ENCODE measurements at places on chromosomes 4 and X.

DNA sequence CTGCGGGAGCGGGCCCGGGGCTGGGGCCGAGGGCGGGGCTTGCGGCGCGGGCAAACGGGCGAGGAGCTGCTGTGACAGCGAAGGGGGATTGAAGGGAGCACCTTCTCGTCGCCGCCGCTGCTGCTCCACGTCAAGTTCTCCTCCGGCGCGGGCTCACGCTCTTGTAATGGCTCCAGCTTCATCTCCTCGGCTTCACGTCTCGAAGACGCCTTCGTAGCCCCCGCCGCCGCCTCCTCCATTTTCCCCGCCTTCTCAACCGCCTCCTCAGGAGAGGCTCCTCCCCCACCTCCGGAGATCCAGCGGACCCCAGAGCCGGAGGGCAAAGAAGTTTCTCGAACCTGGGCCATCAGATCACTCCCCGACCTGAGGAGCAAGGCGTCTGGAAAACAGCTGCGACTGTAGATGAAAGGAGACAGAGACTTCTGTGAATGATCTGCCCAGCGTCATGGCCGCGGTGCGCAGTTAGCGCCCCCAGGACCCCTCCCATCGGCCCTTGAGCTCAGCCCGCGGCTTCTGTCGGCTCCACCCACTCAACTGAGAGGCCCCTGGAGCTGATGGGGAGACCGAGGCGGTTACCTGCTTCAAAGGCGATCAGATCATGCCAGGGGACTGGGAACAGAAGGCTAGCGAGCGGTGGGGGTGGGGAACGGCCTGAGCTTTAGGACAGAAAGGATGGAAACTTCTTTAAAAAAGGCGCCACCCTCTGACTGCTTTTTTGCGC, 895 bp downstream of the USP51 start:
- no peak for DNase-seq

DNA sequence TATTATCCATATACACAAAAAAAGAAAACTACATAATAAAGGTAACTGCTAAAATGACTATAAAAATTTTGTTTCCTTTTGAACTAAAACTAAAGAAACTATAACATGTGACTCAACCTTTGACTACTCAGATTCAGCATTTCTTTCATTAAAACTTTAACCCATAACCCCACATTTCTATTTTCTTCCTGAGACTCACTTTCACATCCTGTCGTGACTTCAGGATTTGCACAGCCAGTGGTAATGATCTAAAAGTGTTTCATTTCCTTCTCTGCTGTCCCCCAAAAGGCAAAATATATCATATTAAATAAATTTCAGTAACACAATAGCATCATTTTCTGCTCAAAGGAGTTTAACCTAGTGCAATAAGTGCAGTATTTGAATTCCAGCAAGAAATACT, 1022.4 kb upstream of the DIAPH2 start:
- DNase-seq = no peak

DNA sequence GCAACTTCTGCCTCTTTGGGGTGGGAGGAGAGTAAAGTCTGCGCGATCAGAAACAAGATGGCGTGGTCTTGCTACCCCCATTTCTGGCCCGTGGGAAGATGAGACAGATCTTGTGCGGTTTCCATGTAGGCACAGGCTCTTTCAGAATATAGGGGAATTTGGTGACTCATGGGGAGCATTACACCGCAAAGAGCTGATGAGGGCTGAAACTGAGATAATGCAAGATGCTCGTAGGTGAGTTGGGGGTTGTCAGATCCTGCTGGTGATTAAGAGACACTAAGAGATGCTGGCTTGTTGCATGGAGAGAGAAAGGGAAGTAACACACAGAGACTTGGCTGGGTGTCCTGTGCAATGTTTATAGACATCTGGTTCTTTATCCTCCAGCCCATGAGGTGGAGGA, 1.5 kb downstream of the EVC start:
- DNase-seq = no peak

DNA sequence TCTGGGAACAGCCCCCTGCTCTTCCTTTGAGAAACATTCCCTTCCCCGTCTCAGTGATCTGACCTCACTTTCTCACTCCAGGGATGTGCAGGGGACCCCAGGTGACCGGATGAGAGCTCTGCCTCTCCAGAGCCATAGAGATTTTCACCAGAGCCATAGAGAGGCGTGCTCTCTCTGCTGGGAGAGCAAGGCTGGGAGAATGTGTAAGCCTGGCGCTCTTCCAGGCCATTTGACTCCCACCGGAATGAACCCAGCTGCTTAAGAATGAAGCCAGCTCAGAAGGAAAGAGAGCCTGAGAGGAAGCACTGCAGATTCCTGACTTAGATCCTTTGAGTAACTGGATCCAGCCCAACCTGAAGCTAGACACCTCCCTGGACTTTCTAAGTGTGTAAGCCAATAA, 106.4 kb downstream of the DHX15 start:
- no peak for DNase-seq

- DNase-seq = no peak
Measured at GRCh38 chr4:82247171-82247570, 126.6 kb downstream of the HNRNPD start.

DNA sequence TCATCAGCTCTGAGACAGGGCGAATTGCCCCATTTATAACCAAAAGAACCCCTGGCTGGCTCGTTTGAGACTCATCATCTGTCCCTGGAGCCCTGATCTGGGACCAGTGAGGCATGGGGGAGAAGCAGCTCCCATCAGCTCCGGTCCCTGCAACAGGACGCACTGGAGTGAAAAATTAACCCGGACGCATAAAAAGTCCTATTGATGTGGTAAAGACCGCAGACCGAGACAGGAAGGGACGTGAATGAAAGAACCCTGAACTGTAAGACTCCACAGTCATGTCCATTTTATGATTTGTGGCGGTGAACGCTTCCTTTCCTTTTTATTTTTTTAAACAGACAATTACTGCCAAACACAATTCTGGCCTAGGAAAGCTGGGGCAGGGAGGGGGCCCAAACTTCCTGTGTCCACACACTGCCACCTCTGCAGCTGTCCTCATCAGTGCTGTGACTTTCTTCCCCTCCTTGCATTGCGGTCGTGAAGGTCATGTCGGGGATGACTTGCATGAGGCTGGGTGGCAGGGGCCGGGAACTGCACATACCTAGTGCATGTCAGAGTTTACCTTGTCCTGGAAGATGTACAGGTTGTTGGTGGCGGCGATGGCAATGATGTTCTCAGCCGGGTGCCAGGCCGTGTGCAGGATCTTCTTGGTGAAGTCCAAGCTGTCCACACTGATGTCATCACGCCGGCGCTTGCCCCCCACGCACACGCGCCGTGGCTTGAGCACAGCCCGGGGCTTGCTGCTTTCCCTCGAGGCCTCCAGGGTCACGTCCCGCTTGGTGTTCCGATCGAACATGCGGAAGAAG, 53.3 kb downstream of the WFS1 start:
- DNase-seq = no peak

GRCh38 chr4:150278206-150278605, 200.0 kb downstream of the DCLK2 start:
- DNase-seq = no peak

- DNase-seq = no peak
Measured at GRCh38 chr4:113645771-113646441, 115.6 kb downstream of the CAMK2D start.

GRCh38 chr4:140296335-140297220, 76.9 kb upstream of the SCOC start:
- DNase-seq = no peak

GRCh38 chr4:180610324-180610723, 1632.9 kb upstream of the TENM3 start:
- no peak for DNase-seq

- no peak for DNase-seq
Measured at GRCh38 chr4:14434916-14435315, 567.4 kb upstream of the CPEB2 start.

DNA sequence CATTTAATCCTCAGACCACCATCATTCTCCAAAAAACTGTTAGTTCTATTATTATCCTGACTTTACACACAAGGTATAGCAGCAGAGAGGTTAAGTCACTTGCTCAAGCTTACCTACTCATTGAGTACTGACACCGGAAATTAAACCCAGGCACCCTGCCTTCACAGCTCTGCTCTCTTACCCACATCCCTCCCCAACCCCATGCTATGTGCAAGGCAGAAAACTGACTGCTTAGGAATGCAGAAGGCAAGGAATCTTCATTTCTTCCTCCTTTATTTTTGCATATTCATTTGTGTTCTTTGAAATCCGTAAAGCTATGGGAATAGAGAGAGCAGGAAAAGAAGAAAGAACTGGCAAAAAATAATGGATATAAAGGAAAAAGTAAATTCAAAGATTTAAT, 261.8 kb downstream of the PAPSS1 start:
- DNase-seq = no peak

GRCh38 chrX:78922754-78923153, 22.4 kb upstream of the P2RY10 start:
- DNase-seq = no peak

- no peak for DNase-seq
Measured at GRCh38 chrX:14864631-14865030, 8.2 kb downstream of the FANCB start.

DNA sequence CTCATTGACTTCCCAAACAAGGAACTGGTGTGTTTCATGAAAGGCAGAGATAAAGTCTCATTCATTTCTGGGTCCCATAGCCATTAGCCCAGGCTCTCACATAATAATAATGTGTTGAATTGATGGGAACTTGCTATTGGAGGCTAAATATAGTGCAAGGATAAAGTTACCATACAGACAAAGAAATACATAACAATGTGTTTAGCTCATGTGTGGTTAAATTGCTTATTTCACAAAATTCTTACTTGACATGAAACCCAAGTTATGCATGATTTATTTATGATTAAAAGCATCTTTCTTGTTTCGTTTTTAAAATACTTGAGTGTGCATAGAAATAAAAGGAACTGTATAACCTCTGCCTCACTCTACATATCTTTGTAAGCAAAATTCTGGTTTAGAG, 37.3 kb upstream of the LPAR4 start:
- DNase-seq = no peak

DNA sequence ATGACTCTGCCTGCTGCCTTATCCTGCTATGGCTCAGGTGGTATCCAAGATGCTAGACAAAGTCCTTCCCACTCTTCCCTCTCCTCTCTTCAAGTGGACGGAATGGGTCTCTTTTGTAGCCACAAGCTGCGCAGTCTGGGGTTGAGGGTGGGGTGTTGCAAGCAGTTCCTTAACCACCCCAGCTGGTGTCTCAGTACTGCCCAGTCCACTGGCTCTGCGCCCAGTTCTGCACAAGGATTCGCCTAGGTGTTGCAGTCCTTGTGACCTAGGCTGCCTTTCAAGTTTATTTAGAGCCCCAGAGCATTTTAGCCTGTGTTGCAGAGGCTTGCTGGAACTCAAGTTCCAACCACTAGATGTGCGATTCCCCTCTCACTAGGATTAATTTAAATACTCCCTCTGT, 120.7 kb downstream of the NEXMIF start:
- no peak for DNase-seq

GRCh38 chrX:152072236-152072635, 66.1 kb downstream of the MAGEA10 start:
- DNase-seq = no peak
